ENCODE measurements at places on chromosomes 4 and X.

- no peak for DNase-seq
Measured at GRCh38 chrX:20995829-20996228, 378.4 kb upstream of the CNKSR2 start.

DNA sequence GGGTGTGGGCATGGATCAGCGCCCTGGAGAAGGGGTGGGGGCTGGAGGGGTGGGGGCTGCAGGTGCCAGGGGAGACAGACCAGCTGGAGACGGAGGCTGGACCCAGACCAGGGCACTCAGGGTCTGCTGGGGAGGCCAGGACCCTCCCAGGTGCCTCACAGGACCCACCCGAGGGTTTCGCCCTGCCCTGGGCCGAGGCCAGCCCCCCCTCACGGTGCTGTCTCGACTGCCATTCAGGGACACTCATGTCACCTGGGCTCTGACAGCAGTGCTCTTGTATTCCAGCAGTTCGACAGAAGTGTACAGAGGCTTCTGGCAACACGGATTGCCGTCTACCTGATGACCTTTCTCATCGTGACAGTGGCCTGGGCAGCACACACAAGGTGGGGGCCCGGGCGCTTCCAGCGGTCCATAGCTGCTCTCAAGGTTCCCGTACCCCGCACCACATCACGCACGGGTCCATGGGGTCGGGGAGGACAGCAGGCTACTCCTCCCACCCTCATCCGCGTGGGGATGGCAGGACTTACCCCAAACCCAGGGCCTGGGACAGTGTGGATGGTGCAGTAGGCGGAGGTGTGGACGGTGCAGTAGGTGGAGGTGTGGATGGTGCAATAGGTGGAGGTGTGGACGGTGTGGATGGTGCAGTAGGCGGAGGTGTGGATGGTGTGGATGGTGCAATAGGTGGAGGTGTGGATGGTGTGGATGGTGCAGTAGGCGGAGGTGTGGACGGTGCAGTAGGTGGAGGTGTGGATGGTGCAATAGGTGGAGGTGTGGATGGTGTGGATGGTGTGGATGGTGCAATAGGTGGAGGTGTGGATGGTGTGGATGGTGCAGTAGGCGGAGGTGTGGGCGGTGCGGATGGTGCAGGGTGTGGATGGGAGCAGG lies 18.1 kb downstream of the TMEM175 start:
- no peak for DNase-seq

DNA sequence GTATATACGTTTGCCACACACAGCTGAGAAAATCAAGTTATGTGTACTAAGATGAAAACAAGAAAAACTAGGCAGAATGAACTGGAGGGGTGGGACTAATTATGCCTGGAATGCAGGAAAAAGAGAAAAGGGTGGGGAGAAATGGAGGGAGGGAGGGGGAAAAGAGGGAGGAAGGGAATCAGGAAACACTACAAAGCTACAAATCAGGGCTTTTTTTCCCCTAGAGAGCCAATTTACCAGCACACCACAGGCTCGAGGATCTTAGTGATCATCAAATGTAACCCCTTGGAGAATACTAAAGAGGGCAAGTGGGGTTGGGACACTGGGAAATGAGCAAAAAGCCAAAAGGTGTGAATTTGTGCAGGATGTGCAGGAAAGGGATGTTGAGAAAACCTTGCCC lies 451.9 kb downstream of the SMARCA1 start:
- no peak for DNase-seq

DNA sequence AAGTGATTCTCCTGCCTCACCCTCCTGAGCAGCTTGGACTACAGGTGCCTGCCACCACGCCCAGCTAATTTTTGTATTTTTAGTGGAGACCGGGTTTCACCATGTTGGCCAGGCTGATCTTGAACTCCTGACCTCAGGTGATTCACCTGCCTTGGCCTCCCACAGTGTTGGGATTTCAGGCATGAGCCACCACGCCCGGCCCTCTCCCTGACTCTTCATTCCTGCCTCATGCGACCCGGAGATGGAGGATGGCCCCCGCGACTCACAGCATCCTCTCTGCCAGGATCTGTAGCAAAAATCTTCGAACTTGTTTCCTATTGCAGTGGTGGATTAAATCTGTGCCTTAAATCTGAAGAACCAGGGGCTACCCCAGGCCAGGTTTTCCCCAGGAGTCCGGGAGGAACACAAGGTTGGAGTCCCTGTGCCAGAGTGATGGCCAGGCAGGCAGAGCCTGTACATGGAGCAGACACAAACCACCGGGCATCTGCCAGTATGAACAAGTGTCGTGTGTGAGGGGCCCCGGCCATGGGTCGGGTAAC lies 11.5 kb downstream of the CPLX1 start:
- no peak for DNase-seq

GRCh38 chr4:121056066-121056465 lies 16.3 kb downstream of the NDNF start:
- DNase-seq, result no peak

DNA sequence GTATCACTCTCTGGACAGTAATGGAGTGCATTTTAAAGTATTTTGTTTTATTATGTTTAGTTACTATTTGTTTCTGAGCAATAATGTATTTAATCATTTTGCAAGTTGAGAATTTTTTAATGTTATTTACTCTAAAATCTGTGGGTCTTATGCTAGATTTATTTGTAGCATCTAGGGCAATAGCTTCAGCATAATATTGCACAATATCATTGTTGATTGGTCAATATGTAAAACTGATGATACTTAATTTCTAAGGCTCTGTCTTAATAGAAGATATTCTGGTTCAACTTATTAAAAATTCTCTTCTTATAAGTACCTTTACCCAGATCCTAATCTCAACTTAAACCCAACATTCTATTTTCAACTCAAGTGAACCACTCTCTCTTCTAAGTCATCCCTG lies 11.5 kb downstream of the SFRP2 start:
- no peak for DNase-seq

DNA sequence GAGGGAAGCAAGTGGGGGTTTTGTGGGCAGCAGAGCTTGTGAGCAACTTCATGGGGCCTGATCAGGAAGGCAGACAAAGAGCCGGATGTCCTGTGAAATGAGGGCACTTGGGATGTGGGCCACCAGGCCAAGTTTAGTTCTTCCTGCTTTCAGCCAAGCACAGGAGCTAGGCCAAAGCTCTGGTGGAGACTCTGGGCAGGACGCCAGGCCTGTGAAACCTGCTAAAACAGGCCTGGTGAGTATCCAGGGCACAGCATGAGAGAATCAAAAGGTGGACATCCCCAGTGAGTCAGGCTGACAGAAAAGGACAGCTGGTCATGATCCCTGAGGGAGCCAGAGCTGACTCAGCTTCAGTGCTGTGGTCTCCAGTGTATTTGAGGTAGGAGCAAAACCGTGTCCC lies 95.7 kb downstream of the NPNT start:
- DNase-seq, result no peak

DNA sequence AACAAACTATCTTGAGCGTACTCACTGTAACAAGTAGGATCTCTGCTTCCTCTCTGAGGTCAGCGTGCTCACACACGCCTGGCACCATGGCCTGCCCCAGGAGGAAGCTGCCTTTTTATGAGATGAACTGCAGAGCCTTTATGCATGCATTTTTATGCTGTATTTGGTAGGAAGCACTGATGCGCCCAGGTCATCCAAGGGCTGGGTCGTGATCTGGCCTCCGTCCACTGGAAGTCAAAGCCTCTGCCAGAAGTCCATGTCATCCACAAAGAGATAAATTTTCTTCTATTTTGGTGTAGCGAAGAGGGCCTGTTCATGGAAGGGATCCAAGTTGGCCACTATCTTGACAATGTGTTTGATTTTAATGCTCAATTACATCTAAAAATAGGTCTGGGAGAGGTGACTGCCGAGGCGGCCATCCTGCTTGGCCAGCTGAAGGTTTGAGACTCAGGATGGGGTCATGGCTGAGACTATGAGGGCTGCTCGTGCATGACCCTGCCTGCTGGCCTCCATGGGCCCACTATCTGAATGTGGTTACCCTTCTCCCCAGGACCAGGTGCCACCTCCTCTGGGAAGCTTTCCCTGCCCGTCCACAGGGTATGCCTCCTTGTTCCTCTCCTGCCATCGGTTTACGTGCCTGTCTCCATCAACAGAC lies 50.3 kb downstream of the HTRA3 start:
- DNase-seq, result no peak

DNA sequence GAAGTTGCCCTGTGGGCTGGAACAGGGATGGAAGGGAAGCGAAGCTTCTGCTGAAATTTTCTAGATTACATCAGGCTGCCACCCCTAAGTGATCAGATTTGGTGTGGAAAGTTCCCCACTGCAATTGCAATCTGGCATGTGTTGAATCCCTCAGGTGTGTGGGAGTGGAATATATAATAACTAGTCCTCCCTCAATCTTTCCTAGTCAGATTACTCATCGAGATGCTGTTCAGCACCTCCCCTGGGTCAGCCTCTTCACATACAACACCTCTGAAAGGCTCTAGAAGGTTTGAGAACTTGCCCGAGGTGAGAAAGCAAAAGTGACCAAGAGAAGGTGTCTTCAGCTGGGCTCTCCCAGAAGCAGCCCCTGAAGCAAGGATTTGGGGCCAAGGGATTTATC lies 336.8 kb downstream of the BCOR start:
- no peak for DNase-seq

DNA sequence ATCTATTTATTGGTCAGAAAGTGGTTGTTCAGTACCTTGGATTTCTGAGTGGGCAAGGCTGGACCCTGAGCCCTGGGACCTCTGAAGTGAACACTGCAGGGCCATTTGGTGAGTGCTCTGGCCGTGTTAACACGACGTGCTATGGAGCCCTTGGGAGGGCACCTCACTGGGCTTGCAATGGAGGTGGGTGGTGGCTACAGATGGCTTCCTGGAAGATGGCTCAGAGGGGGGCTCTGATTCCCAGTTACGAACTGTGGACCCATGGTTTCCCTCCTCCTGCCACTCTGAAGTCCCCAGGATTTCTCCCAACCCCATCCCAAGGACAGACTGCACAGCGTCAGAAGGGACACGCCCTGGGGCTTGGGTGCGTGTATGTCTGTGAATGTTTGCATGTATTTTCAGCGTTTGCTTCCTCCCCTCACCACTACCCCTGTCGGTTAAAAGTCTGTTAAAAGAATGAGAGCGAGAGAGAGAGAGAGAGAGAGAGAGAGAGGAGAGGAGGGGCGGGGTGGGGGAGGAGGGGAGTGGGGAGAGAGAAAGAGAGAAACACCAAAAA lies 3.7 kb upstream of the RHOH start:
- DNase-seq, result no peak

- DNase-seq, result no peak
Measured at GRCh38 chr4:18314731-18315130, 293.2 kb upstream of the LCORL start.

Data from activated CD4-positive, alpha-beta T cell treated with anti-CD3 and anti-CD28 coated beads for 24 hours (primary cell).